ENCODE measurements at places on chromosomes 13 and 19.
A peak's percentile ranks its signal among the peaks of the same experiment; 100 is the strongest.

GRCh38 chr19:7236153-7236552 lies 58.1 kb downstream of the INSR start:
- H3K36me3 ChIP-seq = no peaks in the 10 kb centered on the region
- no peak overlapping the region for H3K4me3 ChIP-seq
- H3K4me1 ChIP-seq = peaks cover 16% of the 10 kb centered on the region
- no peak for DNase-seq

DNA sequence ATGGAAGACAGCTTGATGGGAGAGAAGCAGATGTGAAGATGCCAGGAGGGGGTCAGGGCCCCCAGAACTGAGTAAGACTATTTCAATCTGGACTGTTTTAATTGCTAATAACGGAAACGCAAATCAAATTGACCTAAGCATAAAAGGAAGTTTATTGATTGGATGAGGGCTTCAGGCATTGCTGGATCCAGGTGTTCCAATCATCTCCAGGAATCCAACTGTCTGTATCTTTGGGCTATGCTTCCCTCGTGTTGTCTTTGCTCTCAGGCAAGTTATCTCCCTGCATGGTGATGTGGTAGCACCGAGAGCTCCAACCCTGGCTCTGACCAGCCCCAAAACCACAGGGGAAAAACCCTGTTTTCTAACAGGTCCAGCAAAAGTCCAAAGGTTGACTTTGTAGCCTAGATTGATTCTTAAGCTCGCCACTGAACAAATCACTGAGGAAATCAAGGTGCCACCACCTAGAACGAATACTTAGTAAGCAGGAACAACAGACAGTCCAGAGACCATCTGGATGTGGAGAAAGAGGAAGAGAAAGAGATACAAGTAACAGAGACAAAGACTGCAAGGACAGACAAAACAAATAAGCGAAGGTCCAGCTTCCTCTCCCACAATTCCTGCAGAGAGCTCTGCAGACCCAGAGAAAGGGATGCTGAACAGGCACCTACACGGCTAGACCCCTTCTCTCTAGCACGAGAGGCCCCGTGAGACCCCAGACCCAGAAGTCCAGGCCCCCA lies 1.2 kb upstream of the C19orf81 start:
- H3K27me3 ChIP-seq = no peaks in the 10 kb centered on the region
- no peak overlapping the region for H3K4me3 ChIP-seq
- DNase-seq = no peak
- H3K36me3 ChIP-seq = no peaks in the 10 kb centered on the region

GRCh38 chr13:25675060-25675459 lies 303.3 kb downstream of the ATP8A2 start:
- no peaks in the 10 kb centered on the region for H3K36me3 ChIP-seq
- no peaks in the 10 kb centered on the region for H3K4me1 ChIP-seq
- no peak overlapping the region for H3K4me3 ChIP-seq
- H3K27me3 ChIP-seq = no peaks in the 10 kb centered on the region

- no peak overlapping the region for H3K4me3 ChIP-seq
- no peaks in the 10 kb centered on the region for H3K27me3 ChIP-seq
- H3K27ac ChIP-seq = no peak overlapping the region
These were observed 624.0 kb upstream of the KLF12 start for GRCh38 chr13:74758188-74758587.

DNA sequence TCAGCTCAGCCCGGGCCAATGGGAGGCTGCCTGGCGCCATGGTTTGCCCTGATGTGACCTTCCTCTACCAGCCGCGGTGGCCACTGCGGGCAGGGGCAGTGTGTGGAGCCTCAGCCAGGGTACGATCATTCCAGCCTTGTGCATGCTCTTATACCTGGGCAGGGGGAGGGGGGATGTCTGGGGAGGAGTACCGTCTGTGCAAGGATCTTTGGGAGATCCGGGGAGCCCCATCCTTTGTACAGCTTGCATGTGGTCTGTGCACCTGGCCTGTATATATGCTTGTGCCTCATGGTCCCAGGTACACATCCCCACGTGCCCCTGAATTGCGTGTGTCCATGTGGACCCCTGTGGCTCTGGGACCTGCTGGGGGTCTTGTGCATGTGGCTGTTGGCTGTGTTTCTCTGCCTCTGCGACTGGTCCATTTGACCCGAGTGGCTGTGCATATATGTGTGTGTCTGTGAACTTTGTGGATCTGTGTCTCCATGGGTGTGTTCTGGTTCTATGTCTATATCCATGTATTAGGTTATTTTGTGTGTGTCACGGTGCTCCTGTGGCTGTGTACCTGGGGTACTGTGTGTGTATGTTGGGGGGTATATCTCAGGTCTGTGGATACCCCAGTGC lies 12.8 kb upstream of the NANOS3 start:
- H3K27me3 ChIP-seq = no peaks in the 10 kb centered on the region
- DNase-seq = no peak
- no peak overlapping the region for H3K27ac ChIP-seq
- H3K4me3 ChIP-seq = no peak overlapping the region

GRCh38 chr19:35913589-35913988 lies 5.5 kb upstream of the TYROBP start:
- no peaks in the 10 kb centered on the region for H3K4me1 ChIP-seq
- no peak overlapping the region for H3K4me3 ChIP-seq
- H3K27ac ChIP-seq = no peak overlapping the region
- DNase-seq = no peak
- H3K27me3 ChIP-seq = no peaks in the 10 kb centered on the region

DNA sequence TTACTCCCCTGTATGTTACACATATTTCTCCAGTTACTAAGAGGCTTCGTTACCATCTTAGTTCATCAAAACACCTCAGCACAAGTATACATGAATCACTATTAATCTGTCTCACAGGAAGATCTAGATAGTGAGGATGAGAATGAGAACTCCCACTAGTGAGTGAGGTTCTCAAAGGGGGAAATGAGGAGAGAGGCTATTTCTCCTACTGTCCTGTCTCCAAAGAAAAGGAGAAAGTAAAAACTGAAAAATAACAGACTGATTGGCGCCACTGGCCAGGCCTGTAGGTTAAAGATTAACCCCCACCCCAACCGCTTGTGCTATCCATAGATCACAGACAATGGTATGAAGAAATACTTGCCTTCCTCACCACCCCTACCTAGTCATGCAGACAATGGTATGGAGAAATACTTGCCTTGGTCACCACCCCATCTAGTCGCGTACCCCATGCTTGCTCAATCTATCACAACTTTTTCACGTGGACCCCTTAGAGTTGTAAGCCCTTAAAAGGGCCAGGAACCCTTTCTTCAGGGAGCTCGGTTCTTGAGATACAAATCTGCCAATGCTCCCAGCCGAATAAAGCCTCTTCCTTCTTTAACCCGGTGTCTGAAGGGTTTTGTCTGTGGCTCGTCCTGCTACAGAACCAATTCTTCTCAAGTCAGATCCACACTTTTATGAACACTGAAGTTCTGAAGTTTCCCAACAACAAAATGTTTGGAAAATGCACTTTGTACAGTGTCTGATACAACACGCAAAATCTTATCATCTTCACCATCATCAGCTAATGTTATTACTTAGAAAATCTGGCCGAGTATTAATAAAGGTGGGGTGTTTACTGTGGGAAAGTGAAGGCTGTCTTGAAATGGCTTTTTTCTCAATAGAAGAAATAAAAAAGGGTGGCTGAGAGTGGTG lies 598.1 kb downstream of the UQCRFS1 start:
- H3K27ac ChIP-seq = no peak overlapping the region
- H3K4me1 ChIP-seq = no peaks in the 10 kb centered on the region
- no peaks in the 10 kb centered on the region for H3K36me3 ChIP-seq
- no peak for DNase-seq

GRCh38 chr13:113408562-113408961 lies 44.6 kb upstream of the GRTP1 start:
- H3K4me1 ChIP-seq = no peaks in the 10 kb centered on the region
- no peaks in the 10 kb centered on the region for H3K36me3 ChIP-seq
- no peak overlapping the region for H3K27ac ChIP-seq
- no peak overlapping the region for H3K4me3 ChIP-seq

GRCh38 chr13:80168089-80168850 lies 172.7 kb downstream of the SPRY2 start:
- H3K27me3 ChIP-seq = no peaks in the 10 kb centered on the region
- H3K27ac ChIP-seq = no peak overlapping the region
- DNase-seq = no peak
- H3K36me3 ChIP-seq = no peaks in the 10 kb centered on the region

DNA sequence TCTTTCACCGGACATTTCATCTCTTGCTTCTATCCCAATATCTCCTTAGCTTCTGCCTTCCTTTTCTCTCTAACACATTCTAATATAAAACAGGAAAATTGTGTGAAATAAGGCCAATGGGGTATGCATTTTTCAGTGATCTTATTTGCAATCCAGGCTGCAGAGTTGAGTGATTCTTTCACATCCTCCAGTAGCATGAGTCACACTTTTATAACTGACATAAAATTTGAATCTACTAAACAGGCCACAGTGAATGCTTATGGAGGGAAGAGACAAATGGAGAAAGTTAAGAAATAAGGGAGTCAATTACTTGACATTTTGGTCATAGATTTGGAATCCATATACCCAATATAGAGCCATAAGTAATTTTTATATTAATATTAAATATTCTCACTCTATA lies 1037.0 kb upstream of the SPRY2 start:
- no peak overlapping the region for H3K4me3 ChIP-seq
- no peak overlapping the region for H3K27ac ChIP-seq
- peaks cover 3% of the 10 kb centered on the region for H3K27me3 ChIP-seq
- H3K36me3 ChIP-seq = no peaks in the 10 kb centered on the region

- peak overlapping the region; percentile 82 for H3K4me3 ChIP-seq
- peaks cover 4% of the 10 kb centered on the region for H3K4me1 ChIP-seq
- no peaks in the 10 kb centered on the region for H3K36me3 ChIP-seq
- no peak for DNase-seq
These were observed 1.1 kb upstream of the PSMC4 start for GRCh38 chr19:39969681-39970424.

GRCh38 chr19:44748426-44749254 lies at the start of gene BCL3:
TSS of gene BCL3 (plus strand) at chr19:44748708. CDS start at chr19:44748791, 83 bp downstream.
- no peaks in the 10 kb centered on the region for H3K36me3 ChIP-seq
- H3K4me3 ChIP-seq = peak within 1 kb of the TSS; percentile 64
- DNase-seq = peak; percentile 68
- peaks cover 19% of the 10 kb centered on the region for H3K4me1 ChIP-seq

DNA sequence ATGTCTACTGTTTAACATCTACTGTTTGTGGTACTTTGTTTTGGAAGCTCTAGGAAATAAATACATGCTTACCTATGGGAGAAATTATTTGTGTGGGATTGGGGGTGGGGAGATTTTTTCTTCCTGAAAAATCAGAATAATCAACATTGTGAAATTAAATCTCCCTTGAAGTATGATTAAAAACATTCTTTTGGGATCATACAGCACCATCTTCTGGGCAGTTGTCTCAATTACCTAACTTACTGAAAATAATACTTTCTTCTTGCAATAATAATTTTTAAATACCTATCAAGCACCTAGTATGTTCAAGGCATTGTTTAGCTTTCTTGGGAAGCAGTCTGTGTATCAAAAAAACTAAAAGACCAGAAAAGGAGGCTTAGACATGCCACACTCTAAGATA lies 576.5 kb upstream of the ARGLU1 start:
- H3K27me3 ChIP-seq = no peaks in the 10 kb centered on the region
- no peak overlapping the region for H3K4me3 ChIP-seq
- no peak for DNase-seq
- no peak overlapping the region for H3K27ac ChIP-seq

- no peak overlapping the region for H3K4me3 ChIP-seq
- H3K4me1 ChIP-seq = peaks cover 5% of the 10 kb centered on the region
- H3K27me3 ChIP-seq = no peaks in the 10 kb centered on the region
- no peaks in the 10 kb centered on the region for H3K36me3 ChIP-seq
- no peak overlapping the region for H3K27ac ChIP-seq
- DNase-seq = no peak
These were observed 13.0 kb upstream of the SPATA13 start for GRCh38 chr13:24147570-24147963.

DNA sequence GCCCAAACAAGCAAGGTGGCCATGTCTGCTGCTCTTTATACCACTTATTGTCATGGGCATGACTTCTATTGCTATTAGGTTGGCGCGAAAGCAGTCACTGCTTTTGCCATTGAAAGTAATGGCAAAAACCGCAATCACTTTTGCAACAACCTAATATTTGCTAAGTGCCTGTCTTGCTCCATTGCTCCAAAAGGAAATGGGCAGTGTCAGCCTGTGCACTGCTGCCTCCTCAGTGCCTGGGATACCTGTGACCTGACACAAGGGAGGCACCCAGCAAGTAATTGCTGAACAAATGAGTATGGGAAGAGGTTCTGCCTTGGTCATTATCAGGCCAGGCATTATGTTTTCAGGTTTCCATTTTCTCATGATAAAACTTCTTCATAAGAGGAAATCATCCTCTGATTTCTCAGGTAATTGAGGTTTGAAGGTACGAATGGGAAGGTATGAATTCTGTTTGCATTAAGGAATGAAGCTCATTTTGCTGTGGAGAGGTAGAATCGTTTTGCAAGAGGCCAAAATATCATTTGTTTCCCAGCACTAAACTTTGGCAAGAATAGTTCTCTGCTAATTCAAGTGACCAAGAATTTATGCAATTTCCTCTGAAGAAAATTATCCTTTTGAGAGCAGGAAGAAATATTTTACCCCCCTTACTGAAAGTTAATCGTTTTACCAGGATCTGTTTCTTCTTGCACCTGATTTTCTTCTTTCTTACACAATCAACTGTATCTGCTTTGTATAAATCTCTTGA lies 128.4 kb upstream of the SPRY2 start:
- no peak overlapping the region for H3K4me3 ChIP-seq
- no peak overlapping the region for H3K27ac ChIP-seq
- H3K4me1 ChIP-seq = no peaks in the 10 kb centered on the region
- no peaks in the 10 kb centered on the region for H3K27me3 ChIP-seq
- no peaks in the 10 kb centered on the region for H3K36me3 ChIP-seq

GRCh38 chr19:29492769-29493168 lies 33.0 kb upstream of the VSTM2B start:
- H3K4me1 ChIP-seq = no peaks in the 10 kb centered on the region
- H3K4me3 ChIP-seq = no peak overlapping the region
- no peaks in the 10 kb centered on the region for H3K27me3 ChIP-seq

DNA sequence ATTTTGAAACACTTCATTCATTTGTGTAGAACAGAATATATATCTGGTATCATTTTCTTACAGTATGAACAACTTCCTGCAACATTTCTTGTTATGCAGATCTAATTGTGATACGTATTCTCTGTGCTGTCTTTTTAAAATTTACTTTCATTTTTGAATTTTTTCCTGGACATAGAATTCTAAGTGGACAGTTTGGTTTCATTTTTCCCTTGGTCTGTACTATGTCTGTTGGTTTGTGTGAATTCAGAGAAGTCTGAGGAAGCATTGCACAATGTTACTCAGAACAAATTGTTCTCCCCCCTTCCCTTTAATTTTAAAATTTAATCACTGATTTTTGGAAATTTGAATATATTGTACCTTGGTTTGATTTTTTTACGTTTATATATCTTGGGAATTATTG lies 352.5 kb upstream of the PCDH20 start:
- H3K27me3 ChIP-seq = no peaks in the 10 kb centered on the region
- H3K4me1 ChIP-seq = no peaks in the 10 kb centered on the region
- no peaks in the 10 kb centered on the region for H3K36me3 ChIP-seq
- no peak overlapping the region for H3K27ac ChIP-seq
- no peak overlapping the region for H3K4me3 ChIP-seq
- no peak for DNase-seq
